ENCODE measurements at places on chromosomes 16 and 17.

- DNase-seq, result no peak
These were observed 3.4 kb downstream of the NAGPA start for GRCh38 chr16:5030251-5030870.

DNA sequence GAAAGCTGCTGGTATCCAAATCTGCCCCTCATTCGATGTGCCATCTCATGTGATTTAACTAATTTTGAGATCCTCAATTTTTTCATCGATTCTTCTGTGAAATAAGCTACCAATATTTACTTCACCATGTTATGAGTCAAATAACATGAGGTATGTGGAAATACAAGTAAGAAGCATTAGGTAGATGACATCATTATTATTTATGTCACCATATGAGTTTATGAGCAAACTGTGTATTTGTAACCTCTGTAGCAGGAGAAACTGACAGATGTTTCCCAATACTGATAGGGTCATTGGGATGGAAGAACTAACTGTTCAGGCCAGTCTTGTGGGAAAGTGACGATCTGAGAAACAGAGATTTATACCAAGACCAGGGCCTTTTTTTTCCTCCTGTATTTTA lies 229.4 kb upstream of the GOT2 start:
- DNase-seq, result no peak

- no peak for DNase-seq
These were observed 856.1 kb downstream of the CDH11 start for GRCh38 chr16:64265756-64266155.

DNA sequence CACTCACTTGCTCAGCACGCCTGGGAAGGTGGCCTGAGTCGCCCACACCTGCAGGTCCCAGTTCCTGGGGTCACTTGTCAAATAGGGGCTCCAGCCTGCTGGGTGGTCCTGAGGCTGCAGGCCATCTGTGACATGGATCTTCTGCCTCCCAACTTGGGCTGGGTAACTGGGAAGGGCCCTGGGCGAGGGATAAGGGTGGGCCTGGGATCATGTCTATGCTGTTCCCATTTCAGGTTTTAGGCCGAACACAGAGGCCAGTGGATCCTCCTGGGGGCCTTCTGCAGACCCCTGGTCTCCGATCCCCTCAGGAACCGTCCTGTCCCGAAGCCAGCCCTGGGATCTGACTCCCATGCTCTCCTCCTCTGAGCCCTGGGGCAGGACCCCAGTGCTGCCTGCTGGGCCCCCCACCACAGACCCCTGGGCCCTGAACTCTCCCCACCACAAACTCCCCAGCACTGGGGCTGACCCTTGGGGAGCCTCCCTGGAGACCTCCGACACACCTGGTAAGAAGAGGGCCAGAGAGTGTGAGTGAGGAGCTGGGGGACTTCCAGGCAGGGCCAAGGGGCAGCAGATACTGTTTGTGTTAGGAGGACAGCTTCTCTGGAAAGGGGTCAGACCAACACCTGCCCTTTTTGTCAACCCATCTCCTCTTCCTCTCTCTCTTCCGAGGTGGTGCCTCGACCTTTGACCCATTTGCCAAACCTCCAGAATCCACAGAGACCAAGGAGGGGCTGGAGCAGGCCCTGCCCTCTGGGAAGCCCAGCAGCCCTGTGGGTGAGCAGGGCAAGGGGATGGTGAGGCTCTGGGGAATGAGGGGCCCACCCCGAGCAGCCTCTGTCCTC lies 6.2 kb upstream of the SPATA20 start:
- no peak for DNase-seq

- no peak for DNase-seq
These were observed 1384.2 kb downstream of the CDH11 start for GRCh38 chr16:63737633-63738032.

- no peak for DNase-seq
These were observed 997.6 kb upstream of the RBFOX1 start for GRCh38 chr16:6335072-6335471.

- DNase-seq, result no peak
These were observed 2230.4 kb downstream of the TP53TG3F start for GRCh38 chr16:35689764-35690163.

GRCh38 chr16:89269805-89270665 lies 52.5 kb downstream of the ZNF778 start:
- DNase-seq, result no peak

- DNase-seq, result no peak
These were observed 80.2 kb upstream of the DOC2B start for GRCh38 chr17:261635-262034.

DNA sequence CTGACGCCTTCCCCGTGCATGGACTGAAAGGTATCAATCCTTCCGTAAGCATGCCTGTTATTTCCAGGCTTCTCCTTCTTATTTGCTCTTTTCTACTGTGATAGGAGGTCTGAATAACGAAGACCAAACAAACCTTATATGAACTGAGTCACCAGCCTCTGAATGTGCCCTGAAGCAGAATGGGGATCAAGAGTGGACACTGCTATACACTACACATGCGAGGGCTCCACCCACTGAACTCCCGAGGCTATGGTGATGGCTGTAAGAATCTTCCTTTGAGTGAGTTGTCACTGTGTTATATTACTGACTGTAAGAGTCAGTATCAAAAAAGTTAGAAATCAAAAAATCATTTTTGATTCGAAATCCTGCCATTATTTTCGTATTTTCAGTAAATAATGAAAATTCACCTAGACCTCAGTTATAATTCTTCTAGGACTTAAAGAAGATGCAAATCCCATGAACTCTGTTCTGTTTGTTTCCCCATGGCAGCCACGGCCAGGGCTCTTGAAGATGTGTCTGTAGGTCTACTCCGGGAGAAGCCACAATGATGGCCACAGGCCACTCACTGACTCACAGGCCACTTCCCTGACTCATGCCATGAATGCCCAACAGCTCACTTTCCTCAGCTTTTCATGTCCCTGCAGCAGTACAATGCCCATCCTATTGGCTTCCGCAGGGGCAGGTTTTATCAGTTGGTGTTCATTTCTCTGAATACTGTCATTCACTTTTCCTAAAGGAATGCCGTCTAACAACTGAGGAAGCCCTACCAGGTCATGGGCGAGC lies 54.7 kb downstream of the ZZEF1 start:
- DNase-seq, result no peak

GRCh38 chr17:78138204-78139060 lies 7.8 kb upstream of the C17orf99 start:
- no peak for DNase-seq

GRCh38 chr16:66107661-66108060 lies 258.8 kb upstream of the CDH5 start:
- no peak for DNase-seq

GRCh38 chr17:27338536-27338985 lies 44.6 kb downstream of the WSB1 start:
- DNase-seq, result no peak

DNA sequence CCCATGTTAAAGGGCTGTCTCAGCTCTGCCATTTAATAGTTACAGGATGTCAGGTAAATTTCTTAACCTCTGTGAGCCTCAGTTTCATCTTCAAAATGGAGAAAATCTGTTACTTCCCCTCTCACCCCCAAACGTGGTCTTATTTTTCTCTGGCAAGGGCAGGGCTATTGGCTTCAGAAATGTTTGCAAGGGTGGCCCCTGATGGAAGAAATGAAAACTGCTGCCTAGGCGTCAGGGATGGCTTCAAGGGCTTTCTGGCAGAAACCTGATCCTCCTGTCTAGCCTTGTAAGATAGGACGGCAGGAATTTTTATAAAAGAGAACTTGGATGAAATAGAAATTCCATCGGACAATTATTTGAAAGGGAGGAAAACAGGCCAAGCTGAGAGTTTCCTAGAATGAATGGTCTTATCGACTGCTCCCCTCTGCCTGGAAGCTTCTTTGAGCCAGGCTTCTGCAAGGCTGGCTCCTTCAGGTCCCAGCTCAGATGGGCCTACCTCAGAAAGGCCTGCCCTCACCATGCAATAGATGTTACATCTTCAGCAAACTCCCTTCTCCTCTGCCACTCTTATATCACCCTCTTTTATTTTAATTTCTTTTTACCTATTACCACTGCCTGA lies 43.0 kb upstream of the TANGO6 start:
- peak; percentile 74 for DNase-seq

GRCh38 chr17:32731556-32732295 lies 145.2 kb downstream of the MYO1D start:
- no peak for DNase-seq

GRCh38 chr16:88896238-88897070 lies 30.0 kb upstream of the PABPN1L start:
- DNase-seq, result no peak

GRCh38 chr16:11843206-11843605 lies 8.1 kb downstream of the RSL1D1 start:
- DNase-seq, result no peak

DNA sequence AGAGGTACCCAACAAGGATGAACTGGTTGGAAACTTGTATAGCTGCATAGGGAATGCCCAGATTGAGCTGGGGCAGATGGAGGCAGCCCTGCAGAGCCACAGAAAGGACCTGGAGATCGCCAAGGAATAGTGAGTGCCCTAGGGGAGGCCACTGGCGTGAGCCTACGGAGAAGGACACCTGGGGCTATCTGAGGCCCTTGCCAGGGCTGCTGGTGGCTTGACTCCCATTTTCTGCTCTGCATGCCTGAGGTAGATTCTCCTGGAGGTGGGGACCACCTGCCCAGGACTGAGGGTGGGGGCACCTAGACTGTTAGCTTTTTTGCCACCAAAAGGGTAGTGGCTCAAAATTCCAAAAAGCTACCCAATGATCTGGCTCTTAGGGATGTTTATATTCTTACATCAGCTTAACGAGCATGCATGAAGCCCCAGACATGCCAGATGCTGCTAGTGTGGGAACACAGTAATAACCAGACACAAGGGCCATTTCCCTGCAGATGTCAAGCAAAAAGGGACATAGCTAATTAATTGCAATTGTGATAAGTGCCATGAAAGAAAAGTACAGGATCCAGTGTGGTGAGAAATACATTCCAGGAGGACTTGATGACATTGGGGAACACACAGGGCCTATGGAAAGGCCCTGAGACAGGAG lies 8.8 kb downstream of the ODAD4 start:
- DNase-seq, result no peak

DNA sequence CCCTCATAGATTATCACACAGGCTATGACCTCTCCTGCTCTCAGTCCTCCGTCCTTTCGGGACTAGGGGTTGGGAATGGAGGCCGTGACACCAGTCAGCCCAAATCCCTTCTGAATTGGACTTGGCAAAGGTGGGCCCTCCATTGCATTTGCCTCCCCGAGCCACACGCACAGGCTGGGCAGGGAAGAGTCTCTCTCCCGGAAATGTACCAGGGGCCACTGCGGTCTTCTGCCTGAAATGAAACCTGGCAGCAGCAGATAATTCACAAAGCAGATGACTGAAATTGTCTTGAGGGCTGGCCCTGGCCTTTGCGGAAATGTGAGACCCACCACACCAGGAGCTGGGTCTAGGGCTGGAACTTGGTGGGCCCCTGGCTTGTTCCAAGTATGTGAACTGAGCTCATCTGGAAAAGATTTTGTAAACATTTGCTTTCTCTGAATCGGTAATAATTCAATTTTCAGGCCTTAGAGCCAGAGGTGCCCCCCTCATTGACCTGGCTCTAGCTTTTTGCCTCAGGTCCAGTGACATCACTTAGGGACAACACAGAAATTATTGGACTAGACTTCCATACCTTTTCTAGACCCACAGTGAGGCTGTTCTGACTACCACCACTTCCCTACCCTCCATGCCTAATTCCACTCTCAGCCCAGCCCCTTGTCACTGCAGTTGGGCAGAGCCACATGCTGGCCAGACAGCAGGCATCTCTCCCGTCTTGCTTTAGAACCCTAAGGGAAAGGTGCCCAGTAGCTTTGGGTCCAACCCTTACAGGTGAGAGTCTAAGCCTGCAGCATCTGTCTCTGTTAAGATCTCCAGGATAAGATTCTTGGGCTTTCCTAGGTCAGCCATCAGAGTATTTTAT lies 75.2 kb downstream of the CCDC182 start:
- no peak for DNase-seq

GRCh38 chr16:7601100-7601499 lies 268.5 kb downstream of the RBFOX1 start:
- DNase-seq, result no peak

- DNase-seq, result no peak
These were observed 159.1 kb upstream of the FOXF1 start for GRCh38 chr16:86351041-86351784.

DNA sequence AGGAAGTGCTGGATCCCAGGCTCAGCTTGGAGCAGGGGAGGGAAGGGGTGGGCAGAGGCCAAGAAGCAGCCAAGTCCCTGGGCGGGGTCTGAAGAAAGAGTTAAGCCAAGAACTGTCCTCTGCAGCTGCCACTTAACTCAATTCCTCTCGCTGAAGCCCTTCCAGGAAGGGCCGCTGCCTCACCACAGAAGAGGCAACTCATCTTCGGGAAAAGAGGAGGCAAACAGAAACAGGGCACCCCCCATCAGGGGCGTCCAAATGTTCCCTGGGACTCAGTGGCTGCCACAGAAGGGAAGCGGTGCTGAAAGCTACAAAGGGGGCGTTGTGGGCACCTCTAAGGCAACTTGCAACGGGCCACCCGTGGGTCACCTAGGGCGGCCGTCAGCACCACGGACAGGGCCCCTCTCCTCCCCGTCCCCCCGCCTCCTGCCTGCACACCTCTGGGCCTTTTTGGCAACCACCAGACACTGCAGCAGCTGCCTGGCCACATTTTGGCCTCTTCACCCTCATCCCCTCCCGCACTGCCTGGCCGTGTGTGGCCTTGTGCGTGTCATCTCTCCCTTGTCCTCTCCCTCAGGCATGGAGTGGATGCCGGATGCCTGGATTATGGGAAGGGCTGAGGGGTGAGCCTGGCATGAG lies 2.5 kb downstream of the TLCD3B start:
- no peak for DNase-seq

DNA sequence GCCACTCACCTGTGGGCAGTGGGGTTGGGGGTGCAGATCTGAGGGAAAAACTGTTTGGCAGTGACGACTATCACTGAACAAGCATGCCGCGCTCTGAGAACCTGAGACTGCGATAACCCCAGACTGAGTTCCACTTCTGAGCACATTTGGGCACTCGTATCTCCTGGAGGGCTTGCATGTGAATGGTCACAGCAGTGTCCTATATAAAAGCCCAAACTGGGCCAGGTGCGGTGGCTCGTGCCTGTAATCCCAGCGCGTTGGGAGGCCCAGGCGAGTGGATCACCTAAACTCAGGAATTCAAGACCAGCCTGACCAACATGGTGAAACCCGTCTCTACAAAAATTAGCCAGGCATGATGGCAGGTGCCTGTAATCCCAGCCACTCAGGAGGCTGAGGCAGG lies 18.7 kb downstream of the ATP2C2 start:
- DNase-seq, result no peak

- no peak for DNase-seq
These were observed 2.7 kb upstream of the TRAF7 start for GRCh38 chr16:2152695-2153506.

GRCh38 chr16:73231944-73232554 lies 184.1 kb upstream of the ZFHX3 start:
- DNase-seq, result no peak

- no peak for DNase-seq
These were observed 7.8 kb upstream of the CCL17 start for GRCh38 chr16:57396786-57397185.

DNA sequence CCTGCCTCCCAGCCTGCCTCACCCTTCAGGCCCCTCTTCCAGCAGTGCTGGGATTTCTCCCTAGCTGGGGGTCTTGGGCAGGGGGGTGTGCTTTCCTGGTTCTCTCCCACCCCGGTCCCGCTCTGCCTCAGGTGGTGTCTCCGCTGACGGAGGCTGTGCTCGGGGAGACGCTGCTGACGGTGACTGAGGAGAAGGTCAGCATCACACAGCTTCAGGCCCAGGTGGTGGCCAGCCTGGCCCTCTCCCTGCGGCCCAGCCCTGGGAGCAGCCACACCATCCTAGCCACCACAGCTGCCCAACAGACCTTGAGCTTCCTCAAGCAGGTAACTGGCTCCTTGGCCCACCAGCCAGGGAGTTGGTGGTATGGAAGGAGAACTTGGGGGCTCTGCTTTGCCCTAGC lies 56.5 kb downstream of the TMEM132E start:
- DNase-seq, result no peak

- no peak for DNase-seq
These were observed 82.1 kb downstream of the IRX5 start for GRCh38 chr16:55012793-55013192.
